Naive thymus-derived CD4-positive, alpha-beta T cell (primary cell): ENCODE measurements at places on chromosomes 7 and 10. TPM values are rescaled to one million over a fixed set of nuclear protein-coding genes. Genes with fewer than 3 reads are reported as not detected.

TBX20 gene
- not detected for total RNA-seq

ORAI2 gene
- 19.9 TPM for total RNA-seq

OR13A1 gene
- total RNA-seq = 0.24 TPM

TAS2R4 gene
- total RNA-seq = 1.5 and 1.6 TPM in 2 replicates

JCAD gene
- total RNA-seq = not detected

VAX1 gene
- not detected for total RNA-seq

GPR85 gene
- not detected for total RNA-seq

LIPJ gene
- total RNA-seq = not detected

OGDHL gene
- total RNA-seq = not detected

MDH2 gene
- total RNA-seq = 74.6 TPM

DNA sequence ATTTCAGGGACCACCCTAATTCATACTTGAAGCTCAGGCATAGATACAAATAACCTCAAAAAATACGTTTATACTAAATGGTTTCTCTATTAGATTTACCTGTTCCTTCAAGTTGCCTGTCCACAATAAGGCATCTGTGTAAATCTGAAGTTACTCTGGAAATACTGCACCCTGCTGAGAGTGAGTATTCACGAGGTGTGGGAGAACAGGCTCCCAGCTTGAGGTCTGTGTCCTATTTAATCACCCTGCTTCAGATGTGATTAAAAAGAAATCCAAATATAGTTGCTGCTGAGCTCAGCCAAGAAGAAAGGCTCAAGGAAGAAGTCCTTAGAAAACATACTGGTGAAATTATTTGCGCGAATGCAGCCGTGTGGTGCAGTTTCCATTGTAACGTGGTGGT lies 136.8 kb downstream of the KLF6 start:
- H3K27me3 ChIP-seq = no peaks in the 10 kb centered on the region
- H3K36me3 ChIP-seq = no peaks in the 10 kb centered on the region
- DNase-seq = no peak
- H3K4me1 ChIP-seq = peaks cover 4% of the 10 kb centered on the region
- H3K27ac ChIP-seq = no peak overlapping the region

DNA sequence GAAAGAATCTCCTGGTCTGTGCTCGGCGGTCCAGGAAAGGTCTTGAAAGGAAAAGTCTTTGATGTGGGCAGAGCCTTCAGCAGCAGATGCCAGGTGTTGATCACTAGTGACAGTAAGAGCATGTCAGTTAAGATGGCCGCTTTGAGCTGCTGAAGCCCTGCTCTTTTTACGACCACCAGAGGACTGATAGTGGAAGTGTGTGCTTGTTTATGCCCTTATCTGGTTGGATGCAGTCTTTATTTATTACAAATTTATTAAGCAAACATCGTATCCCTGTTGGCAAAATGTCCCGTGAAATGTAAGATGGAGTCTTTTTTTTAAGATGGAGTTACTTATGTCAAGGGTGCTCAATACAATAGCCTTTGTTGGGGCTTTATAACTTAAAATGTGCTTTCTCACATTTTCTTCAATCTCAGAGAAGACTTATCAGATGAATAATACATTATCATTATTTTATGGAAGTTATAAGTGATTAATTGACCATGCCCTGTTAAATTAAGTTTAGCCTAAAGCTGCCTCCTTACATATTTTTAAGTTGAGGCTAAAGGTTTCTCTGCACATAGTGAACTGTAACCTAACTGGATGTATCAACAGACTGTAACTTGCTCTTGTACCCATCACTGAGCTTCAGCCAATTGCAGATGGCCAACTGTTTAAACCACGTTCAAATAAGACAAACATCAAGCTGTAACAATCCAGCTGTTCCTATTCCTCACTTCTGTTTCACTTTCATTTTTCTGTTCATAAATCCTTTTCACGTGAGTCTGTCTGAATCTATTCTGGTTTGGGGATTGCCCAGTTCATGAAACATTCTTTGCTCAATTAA lies 97.4 kb upstream of the PIK3CG start:
- DNase-seq = peak; percentile 14
- peaks cover 9% of the 10 kb centered on the region for H3K4me1 ChIP-seq
- no peaks in the 10 kb centered on the region for H3K27me3 ChIP-seq
- H3K4me3 ChIP-seq = peak overlapping the region; percentile 36
- H3K36me3 ChIP-seq = no peaks in the 10 kb centered on the region

DNA sequence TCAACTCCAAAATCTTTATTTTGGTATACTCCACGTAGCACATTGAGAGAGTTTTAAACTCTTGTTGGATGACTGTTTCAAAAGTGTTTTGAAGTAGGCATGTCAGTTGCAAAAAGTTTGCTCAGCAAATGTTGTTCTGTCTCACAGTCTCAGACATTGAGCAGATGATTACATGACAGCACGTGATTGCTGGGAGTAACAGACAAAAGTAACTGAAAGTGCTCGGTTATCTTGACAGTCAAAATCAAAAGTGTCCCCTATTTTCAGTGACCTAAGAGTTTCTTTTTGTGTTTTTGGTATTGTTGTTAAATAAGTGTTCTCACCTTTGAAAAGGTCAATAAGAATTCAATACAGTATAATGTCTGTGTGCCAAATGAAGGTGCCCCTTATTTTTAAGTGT lies 84.3 kb downstream of the CFTR start:
- H3K4me3 ChIP-seq = no peak overlapping the region
- no peak for DNase-seq
- no peaks in the 10 kb centered on the region for H3K36me3 ChIP-seq
- no peaks in the 10 kb centered on the region for H3K4me1 ChIP-seq
- H3K27ac ChIP-seq = no peak overlapping the region

DNA sequence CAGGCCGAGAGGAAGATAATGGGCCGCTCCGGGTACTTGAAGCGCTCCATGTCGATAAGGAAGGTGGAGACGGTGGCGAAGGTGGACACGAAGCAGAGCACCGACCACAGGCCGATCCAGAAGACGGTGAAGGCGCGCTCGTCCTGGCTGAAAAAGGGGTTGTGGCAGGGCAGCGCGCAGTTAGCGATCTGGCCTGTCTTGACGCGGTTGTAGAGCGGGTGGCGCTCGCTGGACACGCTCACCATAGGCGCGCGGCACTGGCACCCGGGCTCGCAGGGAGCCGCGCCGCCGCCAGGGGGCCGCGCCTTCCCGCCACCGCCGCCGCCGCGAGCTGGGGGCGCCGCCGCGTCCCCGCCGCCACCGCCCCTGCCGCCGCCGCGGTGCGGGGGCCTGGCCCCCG lies 1.6 kb downstream of the FZD8 start:
- no peak overlapping the region for H3K27ac ChIP-seq
- peaks cover 16% of the 10 kb centered on the region for H3K27me3 ChIP-seq
- peaks cover 5% of the 10 kb centered on the region for H3K4me1 ChIP-seq

GRCh38 chr10:31133792-31134310 lies 102.2 kb upstream of the ZNF438 start:
- H3K27me3 ChIP-seq = no peaks in the 10 kb centered on the region
- no peaks in the 10 kb centered on the region for H3K4me1 ChIP-seq
- H3K27ac ChIP-seq = peak overlapping the region; percentile 80
- peak; percentile 31 for DNase-seq
- no peaks in the 10 kb centered on the region for H3K36me3 ChIP-seq

GRCh38 chr7:123285076-123285700 lies 85.4 kb upstream of the SLC13A1 start:
- no peaks in the 10 kb centered on the region for H3K27me3 ChIP-seq
- no peak overlapping the region for H3K27ac ChIP-seq
- no peaks in the 10 kb centered on the region for H3K4me1 ChIP-seq
- DNase-seq = no peak
- no peaks in the 10 kb centered on the region for H3K36me3 ChIP-seq

DNA sequence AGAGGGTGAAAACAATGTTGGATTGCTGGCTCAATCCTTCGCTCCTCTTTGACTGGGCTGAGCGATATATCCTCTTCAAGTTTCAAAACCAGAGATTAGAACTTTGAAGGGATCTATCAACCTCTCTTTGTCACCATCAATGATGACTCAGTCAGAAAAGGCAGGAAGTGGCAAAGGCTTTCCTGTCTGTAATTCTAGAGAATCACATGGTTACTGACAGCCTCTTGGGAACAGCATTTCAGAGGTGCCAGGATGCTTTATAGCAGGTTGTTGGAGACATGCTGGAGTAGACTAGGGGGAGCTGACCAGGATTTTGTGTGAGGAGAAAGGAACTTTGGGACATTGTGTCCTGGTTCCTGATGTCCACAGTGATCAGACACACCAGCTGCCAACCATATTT lies 81.3 kb downstream of the PRKCQ start:
- no peak for DNase-seq
- peaks cover 33% of the 10 kb centered on the region for H3K4me1 ChIP-seq
- peak overlapping the region; percentile 36 for H3K27ac ChIP-seq
- no peaks in the 10 kb centered on the region for H3K27me3 ChIP-seq

- H3K27me3 ChIP-seq = no peaks in the 10 kb centered on the region
- H3K36me3 ChIP-seq = no peaks in the 10 kb centered on the region
- H3K4me3 ChIP-seq = no peak overlapping the region
- H3K4me1 ChIP-seq = no peaks in the 10 kb centered on the region
These were observed 179.2 kb upstream of the BET1 start for GRCh38 chr7:94183289-94183749.

GRCh38 chr7:18541871-18542212 lies 46.3 kb downstream of the HDAC9 start:
- no peak overlapping the region for H3K4me3 ChIP-seq
- H3K27ac ChIP-seq = no peak overlapping the region
- no peaks in the 10 kb centered on the region for H3K27me3 ChIP-seq
- no peak for DNase-seq
- H3K4me1 ChIP-seq = no peaks in the 10 kb centered on the region

- H3K4me1 ChIP-seq = no peaks in the 10 kb centered on the region
- H3K27ac ChIP-seq = no peak overlapping the region
- DNase-seq = no peak
- no peak overlapping the region for H3K4me3 ChIP-seq
These were observed 358.2 kb upstream of the NPVF start for GRCh38 chr7:25586513-25586912.

DNA sequence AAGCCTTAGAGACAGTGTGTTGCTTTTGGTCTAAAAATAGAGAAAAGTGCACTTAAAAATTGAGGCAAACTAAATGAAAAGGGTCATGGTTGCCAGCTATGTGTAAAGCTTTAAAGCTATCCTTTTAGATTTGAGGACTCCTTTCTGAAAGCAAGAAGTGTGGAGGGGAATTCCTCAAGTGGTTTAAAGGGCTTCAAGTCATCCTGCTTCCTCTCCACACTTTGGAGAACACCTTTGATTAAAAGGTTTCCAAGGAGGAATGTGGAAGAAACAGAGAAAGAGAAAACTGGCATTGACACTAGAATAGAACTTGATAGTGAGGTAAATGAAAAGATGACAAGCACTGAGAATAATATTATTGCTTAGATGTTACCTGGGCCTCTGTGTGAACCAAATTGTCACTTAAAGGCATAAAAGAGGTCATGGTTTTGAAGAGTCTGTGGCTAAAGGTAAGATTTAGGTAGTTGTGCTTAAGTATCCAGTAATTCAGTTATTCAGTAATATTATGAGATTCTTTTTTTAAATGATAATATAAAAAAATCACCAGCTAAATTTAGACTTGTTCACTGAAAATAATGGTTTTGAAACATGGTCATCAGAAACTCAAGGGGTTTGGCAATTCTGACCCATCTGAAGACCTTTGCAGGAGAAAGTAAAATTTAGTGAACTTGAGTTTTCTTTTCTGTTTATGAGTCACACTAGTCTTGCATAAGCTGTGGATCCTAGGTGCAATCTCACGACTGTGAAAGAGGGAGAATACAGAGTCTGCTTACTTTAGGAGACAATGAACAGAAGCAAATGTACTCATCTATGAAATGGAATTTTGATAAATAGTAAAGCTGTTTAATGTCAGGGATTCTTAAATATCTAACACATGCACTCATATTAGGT lies 466.0 kb downstream of the KIF20B start:
- H3K27me3 ChIP-seq = no peaks in the 10 kb centered on the region
- H3K27ac ChIP-seq = no peak overlapping the region
- H3K36me3 ChIP-seq = no peaks in the 10 kb centered on the region

DNA sequence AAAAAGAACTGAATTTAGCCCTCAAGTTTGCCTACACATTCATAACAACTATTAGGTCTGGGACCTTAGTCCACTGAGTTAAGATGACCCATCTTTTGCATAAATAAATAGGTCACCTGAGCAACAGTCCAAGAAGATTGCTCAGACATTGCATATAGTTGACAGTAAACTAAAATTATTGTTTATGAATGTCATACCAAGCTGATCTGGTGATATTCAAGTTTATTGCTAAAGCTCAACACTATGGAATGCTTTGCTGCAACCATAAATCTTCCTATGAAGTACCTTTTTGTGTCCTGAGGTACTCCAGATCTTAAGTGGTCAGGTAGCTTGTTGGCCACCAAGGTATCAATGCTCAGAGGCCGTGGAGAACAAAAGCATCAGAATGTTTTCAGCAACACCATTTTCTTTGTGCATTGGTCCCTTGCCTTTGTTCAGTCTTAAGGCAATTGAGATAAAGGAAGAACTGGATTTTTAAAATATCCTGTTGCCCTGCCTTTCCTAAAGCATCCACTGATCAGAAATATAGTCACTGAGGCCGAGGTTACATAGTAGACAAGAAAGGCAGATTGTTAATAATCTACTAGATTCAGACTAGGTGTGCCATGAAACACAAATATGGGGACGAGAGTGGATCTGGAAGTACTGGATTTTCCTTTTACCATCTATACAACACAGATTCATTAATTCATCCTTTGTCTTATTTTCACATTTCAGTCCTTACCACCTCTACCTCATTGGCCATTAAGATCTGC lies 321.3 kb downstream of the PTEN start:
- H3K27me3 ChIP-seq = no peaks in the 10 kb centered on the region
- H3K4me3 ChIP-seq = no peak overlapping the region
- H3K36me3 ChIP-seq = no peaks in the 10 kb centered on the region
- no peak for DNase-seq
- no peak overlapping the region for H3K27ac ChIP-seq

GRCh38 chr10:117131376-117132327 lies 6.4 kb downstream of the VAX1 start:
- DNase-seq = no peak
- peak overlapping the region; percentile 33 for H3K4me3 ChIP-seq
- no peaks in the 10 kb centered on the region for H3K4me1 ChIP-seq
- no peaks in the 10 kb centered on the region for H3K27me3 ChIP-seq

DNA sequence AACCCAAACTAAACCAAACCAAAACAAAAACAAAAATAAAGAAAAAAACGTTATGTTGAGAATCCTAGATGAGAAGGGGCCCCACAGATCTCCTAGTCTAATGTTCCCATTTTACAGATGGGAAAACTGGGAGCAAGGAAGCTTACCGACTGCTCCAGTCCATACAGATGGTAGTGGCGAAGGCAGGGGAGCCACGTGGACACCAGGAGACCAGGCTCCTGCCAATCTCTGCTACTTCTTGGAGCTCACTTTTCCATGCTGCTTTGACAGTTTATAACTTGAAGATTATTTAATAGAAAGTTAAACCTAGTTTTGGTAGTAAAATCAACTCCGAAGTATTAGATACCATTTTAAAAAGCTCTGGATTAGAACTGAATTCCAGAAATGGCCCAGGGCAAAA lies 62.0 kb downstream of the GATA3 start:
- H3K27me3 ChIP-seq = no peaks in the 10 kb centered on the region
- DNase-seq = no peak
- H3K4me1 ChIP-seq = no peaks in the 10 kb centered on the region
- H3K27ac ChIP-seq = no peak overlapping the region
- no peaks in the 10 kb centered on the region for H3K36me3 ChIP-seq
